ENCODE measurements at places on chromosomes 11 and 22. TPM values are rescaled to one million over a fixed set of nuclear protein-coding genes. Genes with fewer than 3 reads are reported as not detected.

The MCHR1 gene
- 0.47 TPM for total RNA-seq

The CHRM4 gene
- 7.2 TPM for total RNA-seq

The C22orf31 gene
- 1.8 TPM for total RNA-seq

The TOM1 gene
- 66.2 TPM for total RNA-seq

The HIC2 gene
- 24.0 TPM for total RNA-seq

The OR2AG1 gene
- not detected for total RNA-seq

The MUC2 gene
- total RNA-seq = 0.93 TPM

The SPTBN2 gene
- total RNA-seq = 116 TPM

The OR52I2 gene
- not detected for total RNA-seq

The GTSE1 gene
- 10.0 TPM for total RNA-seq

The TAF1D gene
- 70.3 TPM for total RNA-seq

The ZNRF3 gene
- 44.5 TPM for total RNA-seq

The SEPTIN3 gene
- total RNA-seq = 2.2 TPM

The EHF gene
- 1.1 TPM for total RNA-seq

The POTEH gene
- 57.6 TPM for total RNA-seq

The C11orf21 gene
- total RNA-seq = 0.47 TPM

The NEU3 gene
- 25.8 TPM for total RNA-seq

The OR56A1 gene
- 0.16 TPM for total RNA-seq

The OOSP4B gene
- 0.43 TPM for total RNA-seq

The OR8D4 gene
- total RNA-seq = 5.6 TPM

The ALDH3B2 gene
- total RNA-seq = 0.19 TPM

The DDIAS gene
- 11.8 TPM for total RNA-seq

The PLCB3 gene
- 45.4 TPM for total RNA-seq

The SERHL2 gene
- 8.8 TPM for total RNA-seq

The MUC6 gene
- 0.16 TPM for total RNA-seq

The SPI1 gene
- total RNA-seq = 4.6 TPM

The PITPNM1 gene
- 15.5 TPM for total RNA-seq

The ANGPTL5 gene
- total RNA-seq = 0.62 TPM

The VWCE gene
- 11.1 TPM for total RNA-seq

The OR51B4 gene
- not detected for total RNA-seq

The KREMEN1 gene
- 54.9 TPM for total RNA-seq

The ACR gene
- 88.7 TPM for total RNA-seq

The CCDC89 gene
- total RNA-seq = 43.1 TPM

The MB gene
- total RNA-seq = 0.93 TPM

The DCPS gene
- 16.9 TPM for total RNA-seq
